ENCODE measurements at places on chromosomes 2 and 18.

DNA sequence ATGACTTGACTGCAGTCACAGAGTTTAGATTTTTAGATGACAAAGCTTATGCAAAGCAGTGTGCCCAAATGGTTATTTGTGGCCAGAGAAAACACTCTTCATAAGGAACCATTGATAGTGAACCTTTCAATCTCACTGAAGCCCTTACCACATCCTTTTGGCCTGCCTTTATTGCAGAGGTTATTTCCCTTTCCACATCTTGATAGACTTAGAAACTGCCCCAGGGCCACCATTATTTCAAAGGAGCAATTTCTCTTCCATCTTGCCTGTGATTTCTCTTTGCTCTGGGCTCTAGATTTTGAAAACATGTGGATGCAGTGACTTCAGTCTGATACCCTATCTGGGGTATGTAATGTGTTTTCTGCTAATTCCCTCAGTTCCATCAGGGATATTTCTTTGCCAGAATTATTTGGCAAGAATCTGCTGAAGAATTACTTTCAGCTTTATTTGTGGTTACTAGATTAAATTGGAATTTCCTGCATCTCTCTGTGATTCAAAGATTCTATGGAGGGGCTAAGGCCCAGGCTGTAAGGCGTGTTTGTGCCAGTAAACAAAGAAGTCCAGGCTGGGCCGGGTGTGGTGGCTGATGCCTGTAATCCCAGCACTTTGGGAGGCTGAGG lies 51.0 kb downstream of the MOGAT1 start:
- DNase-seq = no peak

- peak; percentile 99 for DNase-seq
Measured at GRCh38 chr2:239401067-239401880, 454 bp upstream of the HDAC4 start.

DNA sequence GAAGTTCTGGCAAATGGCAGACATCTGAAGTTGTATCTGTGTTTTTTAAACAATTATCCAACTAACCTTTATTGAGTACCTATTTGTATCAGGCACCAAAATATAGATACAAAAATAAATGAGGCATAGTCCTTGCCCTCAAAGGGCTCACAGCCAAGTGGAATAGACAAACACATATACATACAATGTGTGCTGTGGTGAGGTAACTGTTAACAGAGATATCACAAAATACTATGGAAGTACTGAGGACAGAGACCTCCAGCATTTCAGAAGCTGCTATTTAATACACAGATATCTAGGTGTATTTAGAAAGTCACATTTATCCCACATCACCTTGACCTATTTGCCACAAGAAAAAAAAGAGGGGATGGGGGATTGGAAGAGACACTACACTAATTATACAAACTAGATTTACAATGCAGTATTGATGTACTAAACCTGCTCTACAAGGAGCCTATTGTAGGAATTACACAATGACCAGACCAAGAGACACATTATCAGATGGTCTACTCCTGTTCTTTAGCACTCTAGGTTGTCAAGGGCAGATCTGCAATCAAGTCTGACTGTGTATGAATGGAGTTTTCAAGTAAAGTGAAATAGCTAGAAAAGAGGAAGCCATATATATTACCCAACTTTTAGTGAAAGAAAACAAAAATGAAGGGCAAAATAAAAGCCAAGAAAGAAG lies 62.2 kb downstream of the SPIRE1 start:
- DNase-seq = no peak

DNA sequence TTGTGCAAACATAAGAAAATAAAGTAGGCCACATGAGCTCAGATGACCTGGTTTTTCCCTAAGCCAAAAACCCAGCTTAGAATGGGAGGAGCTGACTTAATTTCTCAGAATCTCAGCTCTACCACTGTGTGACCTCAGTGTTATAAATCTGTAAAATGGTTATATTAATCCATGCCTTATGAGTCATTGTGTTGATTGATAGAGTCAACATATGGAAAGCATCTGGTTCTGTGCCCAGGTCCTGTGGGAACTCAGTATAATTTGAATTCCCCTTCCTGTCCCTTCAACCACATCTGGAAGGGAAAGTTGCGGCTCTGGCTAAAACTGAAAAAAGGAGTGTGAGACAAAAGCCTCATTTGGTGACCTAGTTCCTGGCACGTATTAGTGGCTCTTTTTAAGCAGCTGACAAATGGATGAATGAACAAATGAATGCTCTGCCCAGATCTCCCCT lies 25.7 kb downstream of the TMEM177 start:
- DNase-seq = no peak

- DNase-seq = no peak
Measured at GRCh38 chr18:7177116-7177744, 53.7 kb upstream of the LRRC30 start.

DNA sequence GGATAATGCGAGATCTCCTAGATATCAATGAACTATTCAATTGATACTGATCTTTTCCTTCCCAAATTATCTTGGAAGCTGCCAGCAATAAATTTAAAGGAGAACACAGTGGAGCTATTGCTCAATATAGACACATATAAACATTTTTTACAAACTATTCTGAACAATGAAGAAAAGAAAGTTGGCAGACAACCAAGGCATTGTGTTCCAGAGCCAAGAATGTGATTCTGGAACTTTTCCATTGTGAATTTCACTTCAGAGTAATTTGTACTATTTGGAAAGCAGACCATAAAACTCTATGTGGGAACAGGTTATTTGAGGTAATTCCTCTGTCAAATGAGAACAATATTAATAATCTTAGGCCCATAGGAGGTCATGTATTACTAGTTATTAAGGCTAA lies 588.2 kb downstream of the IRS1 start:
- DNase-seq = no peak

GRCh38 chr2:37390777-37391176 lies 46.3 kb downstream of the QPCT start:
- DNase-seq = no peak

- no peak for DNase-seq
Measured at GRCh38 chr18:46001892-46002291, 34.8 kb upstream of the EPG5 start.

- no peak for DNase-seq
Measured at GRCh38 chr18:63207143-63207790, 112.3 kb downstream of the BCL2 start.

GRCh38 chr18:48106976-48107781 lies 176.7 kb upstream of the SMAD2 start:
- DNase-seq = no peak

DNA sequence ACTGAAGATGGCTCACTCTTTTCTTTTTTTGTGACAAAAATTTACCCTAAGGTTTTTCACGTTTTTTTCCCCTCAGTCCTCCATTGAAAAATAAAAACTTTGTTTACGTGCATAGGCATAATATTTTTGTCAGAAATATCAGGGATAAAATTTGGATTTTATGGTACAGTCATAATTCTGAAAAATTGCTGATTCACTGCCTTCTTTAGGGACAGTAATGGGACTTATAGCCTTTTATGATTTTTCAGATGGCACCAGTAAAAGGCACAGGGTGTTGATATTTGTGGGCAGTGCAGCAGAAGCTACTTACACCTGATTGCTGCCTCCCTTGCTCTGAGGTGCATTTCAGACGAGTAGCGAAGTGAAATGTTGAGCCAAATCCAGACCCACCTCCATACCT lies 139.4 kb upstream of the CDCA7 start:
- DNase-seq = no peak

GRCh38 chr2:210752532-210752931 lies 196.1 kb downstream of the CPS1 start:
- no peak for DNase-seq

GRCh38 chr18:26456070-26456491 lies 92.3 kb downstream of the KCTD1 start:
- DNase-seq = no peak

GRCh38 chr2:54755641-54756326 lies 32.3 kb downstream of the EML6 start:
- DNase-seq = no peak

All from T-helper 22 cell (primary cell).